A549 (cell line): ENCODE measurements at places on chromosomes 12 and 14.

- DNase-seq, result no peak
These were observed 48.8 kb upstream of the GPR68 start for GRCh38 chr14:91293281-91293680.

DNA sequence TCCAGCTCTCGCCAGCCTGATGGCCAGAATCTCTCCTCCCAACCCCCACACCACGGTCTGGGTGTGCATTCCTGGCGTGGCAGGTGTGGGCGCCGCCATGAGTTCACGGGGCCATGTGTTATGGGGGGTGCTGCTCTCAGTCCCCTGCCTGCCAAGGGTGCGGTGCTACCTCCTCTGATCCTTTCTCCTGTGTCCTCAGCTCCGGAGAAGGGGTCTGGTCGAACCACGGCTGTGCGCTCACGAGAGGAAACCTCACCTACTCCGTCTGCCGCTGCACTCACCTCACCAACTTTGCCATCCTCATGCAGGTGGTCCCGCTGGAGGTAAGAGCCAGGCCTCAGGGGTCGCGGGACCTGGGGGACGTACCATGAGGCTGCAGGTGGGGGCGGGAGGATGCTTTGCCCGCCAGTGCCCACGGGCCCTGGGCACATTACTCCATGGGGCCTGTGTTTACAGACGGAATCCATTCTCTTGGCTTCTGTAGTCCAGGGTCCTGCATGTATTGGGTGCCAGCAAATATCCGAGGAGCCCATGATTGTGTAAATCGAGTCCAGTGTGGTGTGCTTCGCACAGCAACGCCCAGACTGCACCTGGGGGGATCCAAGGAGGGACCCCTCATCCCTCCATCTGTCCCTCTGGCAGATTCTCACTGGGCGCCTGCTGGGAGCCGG, 130.8 kb downstream of the ADGRD1 start:
- DNase-seq, result no peak

- DNase-seq, result no peak
These were observed 1.5 kb upstream of the KCNH3 start for GRCh38 chr12:49537231-49537751.

GRCh38 chr14:68286667-68287066, 467.1 kb downstream of the RAD51B start:
- no peak for DNase-seq

DNA sequence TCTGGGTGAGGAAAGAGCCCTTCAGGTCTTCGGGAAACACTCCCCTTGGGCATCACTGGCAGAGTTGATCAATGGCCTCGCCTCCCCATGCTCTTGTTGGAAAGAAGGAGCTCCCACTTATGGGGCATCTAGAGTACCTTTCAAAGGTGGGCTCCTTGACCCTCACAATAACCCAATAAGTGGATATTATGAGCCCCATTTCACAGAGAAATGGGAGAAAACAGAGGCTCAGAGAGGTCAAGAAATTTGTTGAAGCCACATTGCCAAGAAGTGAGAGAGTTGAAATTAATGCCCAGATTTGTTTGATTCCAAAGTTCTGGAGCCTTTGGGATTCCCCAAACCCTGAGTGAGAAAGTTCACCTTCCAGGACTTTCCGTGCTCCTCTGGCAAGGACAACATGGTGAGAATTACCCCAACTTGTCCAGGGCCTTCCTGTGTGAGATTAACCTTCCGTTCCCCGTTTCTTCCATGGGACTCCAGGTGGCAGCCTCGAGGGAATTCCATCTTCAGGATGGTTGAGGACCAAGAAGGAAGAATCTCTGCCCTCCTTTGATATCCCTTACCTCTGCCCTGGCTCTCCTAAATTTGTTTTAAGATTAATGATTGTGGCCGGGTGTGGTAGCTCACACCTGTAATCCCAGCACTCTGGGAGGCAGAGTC, 7.5 kb upstream of the CHD4 start:
- peak; percentile 54 for DNase-seq

GRCh38 chr14:35865611-35866324, 39.6 kb downstream of the BRMS1L start:
- no peak for DNase-seq

GRCh38 chr12:6667559-6668210, 4.8 kb upstream of the ING4 start:
- DNase-seq, result peak; percentile 58

- no peak for DNase-seq
These were observed 25.1 kb downstream of the TRPV4 start for GRCh38 chr12:109807954-109808643.

GRCh38 chr12:100564090-100564489, 9.4 kb upstream of the GAS2L3 start:
- DNase-seq, result no peak

DNA sequence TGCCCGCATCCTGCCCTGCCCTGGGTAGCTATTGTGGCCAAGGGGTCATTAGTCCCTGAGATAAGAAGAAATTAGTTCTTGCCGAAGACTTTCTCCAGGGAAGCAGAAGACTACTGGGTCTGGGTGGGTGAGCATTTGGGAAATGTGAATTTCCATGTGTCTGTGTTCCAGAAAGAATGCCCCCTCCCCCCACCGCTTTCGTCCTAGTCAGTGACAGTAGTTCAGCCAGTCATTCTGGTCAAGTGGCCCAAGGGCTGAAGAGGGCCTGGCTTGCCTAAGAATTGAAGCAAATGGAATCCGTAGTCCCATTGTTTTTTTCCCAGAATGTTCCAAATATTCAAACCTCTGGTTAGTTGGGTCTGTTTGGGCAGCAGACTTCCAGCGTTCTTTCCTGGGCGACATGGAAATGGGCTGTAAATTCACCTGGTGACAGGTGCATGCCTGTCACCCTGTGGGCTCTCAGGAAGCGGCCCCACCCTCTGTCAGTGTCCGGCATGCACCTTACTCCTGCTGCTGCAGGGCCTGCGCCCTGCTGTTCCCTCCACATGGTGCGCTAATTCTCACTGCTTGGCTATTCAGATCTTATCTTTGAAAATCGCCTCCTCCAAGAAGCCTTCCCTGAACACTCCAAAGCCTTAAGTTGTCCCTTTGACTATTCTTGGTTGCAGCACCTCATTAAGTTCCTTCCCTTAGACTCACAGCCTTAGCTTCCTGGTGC, 1.4 kb upstream of the RFLNA start:
- no peak for DNase-seq
